GM03348 (cell line): ENCODE measurements at places on chromosomes 12 and 14.

DNA sequence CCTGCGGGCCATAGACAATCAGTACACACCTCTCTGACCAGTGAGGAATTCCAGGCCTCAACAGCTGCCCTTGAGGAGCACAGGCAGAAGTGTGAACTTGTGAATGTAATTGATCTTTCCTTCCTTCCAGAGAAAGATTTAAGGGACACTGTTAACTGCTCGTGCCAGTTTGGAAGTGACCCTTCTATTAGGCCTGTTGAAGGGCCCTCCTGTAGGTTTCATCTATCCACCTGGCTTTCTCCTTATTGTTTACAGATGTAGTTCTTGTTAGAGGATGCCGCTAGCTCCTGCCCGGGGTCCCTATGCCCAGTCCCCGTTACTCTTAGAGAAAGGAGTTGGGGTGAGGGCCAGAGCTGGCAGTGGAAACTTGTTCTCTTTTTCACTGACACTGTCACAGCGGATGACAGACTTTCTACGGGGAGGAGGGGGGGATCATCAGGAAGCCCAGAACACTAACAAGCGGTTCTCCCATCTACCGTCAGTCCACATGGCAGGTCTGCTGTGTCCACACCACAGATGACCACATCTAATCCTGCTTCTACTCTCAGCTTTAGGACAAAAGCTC is 42.6 kb downstream of the SH2B3 start:
- DNase-seq: no peak

GRCh38 chr14:53692885-53693284 is 263.7 kb downstream of the BMP4 start:
- no peak for DNase-seq

DNA sequence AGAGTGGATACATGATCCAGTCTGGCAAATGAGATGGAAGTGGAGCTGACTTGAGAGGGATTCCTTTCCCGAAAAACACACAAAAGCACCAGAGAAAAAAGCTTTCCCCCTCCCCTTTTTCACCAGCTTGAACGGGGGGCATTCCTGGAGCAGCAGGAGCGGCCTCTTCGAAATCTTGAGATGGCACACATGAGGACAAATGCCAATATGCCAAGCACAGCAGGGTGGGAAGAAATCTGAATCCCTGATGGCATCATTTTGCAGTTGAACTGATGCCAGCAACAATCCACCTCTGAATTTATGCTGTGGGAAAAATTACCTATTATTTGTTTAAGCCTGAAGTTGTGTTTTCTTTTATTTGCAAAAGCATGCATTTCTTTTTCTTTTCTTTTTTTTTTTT is 29.7 kb upstream of the BICD1 start:
- DNase-seq: no peak

- DNase-seq: no peak
Measured at GRCh38 chr12:68434391-68435298, 102.5 kb upstream of the MDM1 start.

- DNase-seq: no peak
Measured at GRCh38 chr12:18457362-18457761, 196.0 kb downstream of the PIK3C2G start.

DNA sequence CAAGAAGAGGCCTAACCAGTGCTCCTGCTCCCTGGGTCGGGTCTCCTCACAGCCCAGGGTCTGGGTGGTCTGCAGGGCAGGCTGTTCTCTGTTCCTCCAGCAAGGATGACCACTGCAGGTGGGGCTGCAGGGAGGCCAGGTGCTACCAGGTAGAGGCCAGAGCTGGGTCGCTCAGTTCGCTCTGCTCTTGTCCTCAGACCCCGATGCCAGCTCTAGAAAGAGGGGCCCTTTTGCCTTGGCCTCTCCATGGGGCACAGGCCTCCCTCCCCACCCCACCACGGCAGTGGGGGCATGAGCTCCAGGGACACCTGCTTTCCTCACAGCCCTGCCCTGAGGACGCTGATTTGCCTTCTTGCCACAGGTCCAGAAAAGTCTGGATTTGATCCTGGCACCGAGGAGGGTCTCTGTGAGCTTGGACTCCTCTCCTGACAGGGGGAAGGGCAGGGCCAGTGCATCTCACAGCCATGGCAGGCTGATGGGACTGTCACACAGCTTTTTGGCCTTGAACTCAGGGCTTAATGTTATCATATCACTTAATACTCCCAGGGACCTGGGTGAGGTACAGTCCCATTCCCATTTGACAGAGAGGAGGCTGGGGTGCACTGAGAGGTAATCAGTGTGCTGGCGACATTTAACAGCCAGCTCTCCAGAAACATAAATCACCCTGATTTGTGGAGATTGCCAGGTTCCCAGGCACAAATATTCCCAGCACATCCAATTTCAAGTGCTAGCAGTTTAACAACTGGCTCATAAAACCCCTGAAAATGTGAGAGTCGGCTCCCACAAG is 273.0 kb upstream of the SFSWAP start:
- no peak for DNase-seq

- DNase-seq: no peak
Measured at GRCh38 chr14:73146111-73146510, 9.8 kb downstream of the PSEN1 start.

- DNase-seq: peak; percentile 71
Measured at GRCh38 chr14:54175298-54175942, 218.8 kb upstream of the BMP4 start.

GRCh38 chr12:3791256-3791874 is 38.5 kb upstream of the CRACR2A start:
- no peak for DNase-seq

GRCh38 chr14:75123991-75124390 is 2.9 kb downstream of the NEK9 start:
- peak; percentile 44 for DNase-seq

DNA sequence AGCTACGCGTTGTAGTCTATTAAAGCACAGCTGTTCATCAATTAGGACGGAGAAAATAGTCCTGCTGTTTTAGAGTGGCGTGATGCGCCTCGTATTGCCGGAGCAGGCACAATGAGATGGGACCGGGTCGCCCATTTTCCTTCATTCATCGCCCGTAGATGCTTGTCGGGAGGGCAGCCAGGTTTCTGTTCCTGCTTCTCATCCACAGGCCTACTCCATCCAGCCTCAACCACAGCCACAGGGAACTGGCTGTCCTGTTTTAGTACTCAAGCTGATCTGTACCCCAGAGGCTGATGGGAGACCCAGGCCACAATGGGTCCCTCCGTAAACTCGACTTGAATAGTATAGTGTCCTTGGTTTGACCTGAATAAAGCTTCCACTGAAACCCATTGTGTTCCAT is 264.0 kb downstream of the VRK1 start:
- no peak for DNase-seq

- no peak for DNase-seq
Measured at GRCh38 chr12:111360325-111360930, 8.5 kb downstream of the PHETA1 start.

- DNase-seq: no peak
Measured at GRCh38 chr14:91365552-91365951, 52.1 kb downstream of the CCDC88C start.

GRCh38 chr14:102568115-102568614 is 24.3 kb upstream of the RCOR1 start:
- DNase-seq: no peak

- peak; percentile 47 for DNase-seq
Measured at GRCh38 chr12:14716848-14717444, 20.5 kb upstream of the GUCY2C start.

GRCh38 chr14:58428118-58428683 is 682 bp downstream of the KIAA0586 start:
- peak; percentile 42 for DNase-seq

DNA sequence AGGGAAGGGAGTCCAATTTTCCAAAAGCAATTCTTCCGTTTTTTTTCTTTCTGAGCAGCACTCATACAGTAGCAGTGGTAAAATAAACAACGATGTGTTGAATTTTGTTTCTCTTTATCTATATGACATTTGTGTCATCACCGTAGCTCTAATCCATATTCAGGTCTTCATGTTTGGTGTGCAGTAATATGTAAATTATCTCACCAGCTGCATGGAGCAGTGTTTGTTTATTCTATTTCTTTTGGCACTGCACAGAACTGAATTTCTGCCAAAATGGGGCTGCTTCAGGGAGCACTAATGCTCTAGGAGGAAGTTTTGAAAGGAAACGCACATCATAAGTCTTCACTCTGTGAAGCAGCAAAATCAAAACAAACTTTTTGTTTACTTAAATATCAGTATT is 130.0 kb upstream of the NPAS3 start:
- peak; percentile 5 for DNase-seq
